ENCODE measurements at places on chromosomes 12 and 14. TPM values are rescaled to one million over a fixed set of nuclear protein-coding genes. Genes with fewer than 3 reads are reported as not detected.

DNA sequence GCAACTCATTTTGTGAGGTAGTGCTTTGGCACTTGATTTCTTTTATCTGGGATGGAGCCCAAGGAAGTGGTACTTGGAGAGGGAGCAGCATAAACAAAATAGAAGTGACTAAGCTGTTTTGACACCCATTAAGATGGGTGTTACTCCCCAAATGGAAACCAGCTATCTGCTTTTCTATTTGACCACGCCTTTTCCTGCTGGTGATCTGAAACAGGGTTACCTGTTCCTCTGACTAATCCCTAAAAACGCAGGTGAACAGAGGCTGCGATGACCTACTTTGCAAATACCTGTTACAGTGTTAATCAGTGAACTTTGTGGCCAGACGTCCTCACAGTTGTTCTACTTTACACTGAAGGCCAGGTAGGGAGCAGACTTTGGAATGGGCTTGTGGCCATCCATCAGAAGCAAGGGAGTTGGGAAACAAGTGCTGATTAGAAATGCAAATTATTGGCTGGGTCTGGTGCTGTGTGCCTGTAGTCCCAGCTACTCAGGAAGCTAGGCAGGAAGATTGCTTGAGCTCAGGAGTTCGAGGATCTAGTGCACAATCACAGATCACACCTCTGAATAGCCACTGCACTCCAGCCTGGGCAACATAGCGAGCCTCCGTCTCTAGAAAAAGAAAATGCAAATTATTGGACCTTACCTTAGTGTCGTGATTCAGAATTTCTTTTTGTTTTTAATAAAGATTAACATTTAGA, 58.3 kb upstream of the HECTD1 start:
- no peak for DNase-seq

DNA sequence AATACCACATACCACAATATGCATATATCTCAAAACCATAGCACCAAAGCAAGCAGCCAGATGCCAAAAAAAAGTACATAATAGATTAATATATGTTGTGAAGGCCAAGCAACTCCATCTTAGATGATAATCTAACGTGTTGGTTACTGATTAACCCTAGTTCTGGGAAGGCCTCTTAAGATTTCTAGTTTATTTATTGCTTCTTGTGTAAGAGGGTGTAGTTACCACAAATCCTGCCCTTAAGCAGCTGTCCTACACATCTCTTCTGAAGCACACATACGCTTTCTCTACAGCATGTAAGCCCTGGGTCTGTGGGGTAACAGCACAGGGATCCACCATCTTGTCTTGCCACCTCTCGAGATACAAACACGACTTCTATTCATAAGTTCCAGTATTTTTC, 236.8 kb upstream of the AVPR1A start:
- no peak for DNase-seq

- peak; percentile 93 for DNase-seq
Measured at GRCh38 chr12:6766651-6767349, 637 bp downstream of the PTMS start.

DNA sequence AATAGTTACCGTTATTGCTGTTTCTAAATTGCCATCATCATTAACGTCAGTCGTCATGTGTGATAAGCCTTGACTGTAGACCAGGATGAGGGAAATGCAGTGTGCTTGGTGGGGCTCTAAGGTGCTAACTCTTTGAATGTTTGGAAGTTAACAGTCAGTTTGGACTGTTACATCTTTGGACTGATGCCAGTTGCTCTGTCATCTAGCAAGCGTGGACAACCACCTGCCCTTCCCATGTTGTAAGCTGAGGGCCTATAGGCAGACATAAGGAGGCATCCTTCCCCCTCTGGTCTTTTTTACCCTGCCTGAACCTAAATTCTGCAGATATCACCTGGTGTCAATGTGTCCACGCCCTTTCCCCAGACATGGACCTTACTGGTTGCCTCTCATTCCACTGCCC, 94.4 kb downstream of the PPP2R5C start:
- DNase-seq, result no peak

DNA sequence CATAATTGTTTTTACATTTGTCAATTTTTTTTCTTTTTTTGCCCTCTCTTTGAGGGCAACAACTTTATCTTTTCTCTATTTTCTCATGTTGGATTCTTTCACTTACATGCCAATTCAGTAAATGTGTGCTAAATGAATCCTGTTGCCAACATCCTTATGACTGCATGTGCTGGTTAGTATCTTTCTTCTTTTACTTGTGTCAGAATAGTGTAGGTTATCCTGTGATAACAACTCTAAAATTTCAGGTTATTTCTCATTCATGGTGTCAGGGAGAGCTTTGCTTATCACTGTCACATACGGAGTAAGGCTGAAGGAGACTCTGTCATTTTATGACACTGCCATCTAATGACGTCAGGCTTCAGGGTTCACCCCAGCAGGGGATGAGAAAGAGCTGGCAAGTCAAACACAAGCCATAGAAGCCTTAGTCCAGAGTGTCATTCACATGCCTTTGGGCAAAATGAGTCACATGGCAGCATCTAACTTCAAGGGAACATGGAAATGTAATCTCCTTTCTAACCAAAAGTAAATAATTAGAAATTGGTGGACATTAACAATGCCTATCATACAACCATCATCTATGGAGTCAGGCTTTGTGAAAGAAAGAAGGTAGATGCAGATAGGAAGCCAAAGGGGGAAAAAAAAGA, 242.5 kb upstream of the ATP2B1 start:
- no peak for DNase-seq

GRCh38 chr14:105422695-105423487, 3.3 kb downstream of the MTA1 start:
- no peak for DNase-seq

DNA sequence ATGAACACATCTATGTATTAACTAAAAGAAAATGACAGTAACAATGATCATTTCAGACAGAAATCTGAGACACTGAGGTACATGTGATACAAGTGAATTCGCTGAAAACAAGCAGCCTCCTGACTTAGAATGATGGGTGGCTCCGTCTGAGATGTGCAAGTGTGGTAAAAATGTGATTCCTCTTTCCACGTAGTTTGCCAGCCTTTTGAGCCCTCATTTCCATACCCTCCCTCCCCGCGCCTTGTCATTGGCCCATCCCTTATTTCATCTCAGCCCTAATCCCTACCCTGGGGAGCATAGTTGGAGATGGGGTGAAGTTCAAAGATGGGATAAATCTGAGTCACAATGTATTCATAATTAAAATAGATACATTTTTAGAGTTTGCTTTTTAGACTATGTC, 107.8 kb downstream of the BMP4 start:
- DNase-seq, result no peak

- no peak for DNase-seq
Measured at GRCh38 chr12:10065241-10065640, 33.5 kb downstream of the CLEC1A start.

The KRT79 gene
- polyA plus RNA-seq, result not detected

The NOS1 gene
- 1.3 TPM for polyA plus RNA-seq

The CLEC4C gene
- polyA plus RNA-seq, result not detected

The HOXC9 gene
- polyA plus RNA-seq, result 11.7 TPM

All from kidney (tissue), 22 donors.